ENCODE measurements at places on chromosomes 2 and 18.

DNA sequence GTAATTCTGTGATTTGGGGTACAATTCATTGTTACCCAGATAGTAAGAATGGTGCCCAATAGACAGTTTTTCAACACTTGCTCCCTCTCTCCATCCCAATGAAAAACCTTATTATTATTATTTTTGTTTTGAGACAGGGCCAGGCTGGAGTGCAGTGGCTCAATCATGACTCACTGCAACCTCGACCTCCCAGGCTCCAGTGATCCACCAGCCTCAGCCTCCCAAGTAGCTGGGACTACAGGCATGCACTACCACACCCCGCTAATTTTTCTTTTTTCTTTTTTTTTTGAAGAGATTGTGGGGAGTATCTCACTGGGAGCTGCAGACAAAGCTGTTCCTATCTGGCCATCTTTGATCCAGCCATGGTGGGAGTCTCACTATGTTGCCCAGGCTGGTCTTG, 7.2 kb downstream of the TGFA start:
- DNase-seq, result no peak

GRCh38 chr2:150391779-150392178, 95.7 kb downstream of the RND3 start:
- no peak for DNase-seq

DNA sequence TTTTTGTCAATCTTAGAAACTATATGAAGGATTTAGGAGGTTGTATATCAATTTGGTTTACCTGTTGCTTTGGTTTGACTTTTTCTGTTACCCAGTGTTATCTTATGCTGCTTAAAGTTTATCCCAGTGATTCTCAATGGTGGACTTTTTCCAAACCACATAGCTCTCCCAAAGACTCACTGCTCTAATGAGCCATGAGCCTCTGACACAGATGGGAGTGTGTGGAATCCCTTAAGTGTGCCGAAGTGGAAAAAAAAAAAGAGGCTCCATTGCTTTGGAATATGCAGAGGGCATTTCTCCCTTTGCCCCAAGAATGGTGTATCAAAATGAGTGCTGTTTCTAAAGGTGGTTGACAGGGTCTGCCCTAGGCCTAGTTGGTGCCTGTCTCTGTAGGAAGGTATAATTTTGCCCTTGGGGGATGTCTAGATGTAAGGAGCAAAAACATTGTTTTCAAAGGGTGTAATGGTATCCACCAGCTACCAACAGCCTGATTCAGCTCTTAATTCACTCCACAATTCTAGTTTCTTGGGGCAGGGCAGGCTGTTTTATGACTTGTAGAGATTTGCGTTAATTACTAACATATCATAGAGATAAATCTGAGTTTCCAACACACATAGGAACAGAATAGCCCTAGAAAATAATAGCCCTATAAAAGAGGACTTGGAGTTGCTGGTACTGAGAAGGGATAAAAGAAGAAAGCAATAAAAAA, 64.3 kb upstream of the CYP26B1 start:
- no peak for DNase-seq

DNA sequence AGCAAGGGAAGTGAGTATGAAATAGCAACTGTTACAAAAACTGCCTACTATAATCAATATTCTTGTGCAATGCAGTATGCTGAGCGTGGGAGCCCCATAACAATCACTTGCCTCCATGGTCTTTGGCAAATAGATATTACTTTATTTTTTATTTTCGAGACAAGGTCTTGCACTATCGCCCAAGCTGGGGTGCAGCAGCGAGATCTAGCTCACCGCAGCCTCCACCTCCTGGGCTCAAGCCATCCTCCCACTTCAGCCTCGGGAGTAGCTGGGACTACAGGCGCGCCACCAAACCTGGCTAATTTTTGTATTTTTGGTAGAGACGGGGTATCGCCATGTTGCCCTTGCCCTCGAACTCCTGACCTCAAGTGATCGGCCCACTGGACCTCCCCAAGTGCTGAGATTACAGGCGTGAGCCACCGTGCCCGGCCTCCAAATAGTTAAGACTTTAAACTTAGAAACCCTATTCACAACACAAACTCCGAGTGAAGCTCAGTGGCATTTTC, 1.2 kb upstream of the CCNT2 start:
- no peak for DNase-seq

DNA sequence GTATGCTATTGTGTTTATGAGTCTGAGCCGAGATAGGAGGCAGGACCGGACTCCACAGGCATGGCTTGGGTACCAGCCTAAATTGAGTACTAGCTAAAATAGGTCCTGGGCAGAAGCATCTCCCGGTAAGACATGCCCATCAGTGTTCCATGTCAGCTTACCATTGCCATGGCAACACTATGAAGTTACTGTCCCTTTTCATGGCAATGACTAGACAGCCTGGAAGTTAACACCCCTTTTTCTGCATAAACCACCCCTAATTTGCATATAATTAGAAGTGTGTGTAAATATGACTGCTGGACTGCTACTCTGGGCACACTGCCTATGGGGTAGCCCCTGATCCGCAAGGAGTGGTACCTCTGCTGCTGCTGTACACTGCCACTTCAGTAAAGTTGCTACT, 1005.1 kb upstream of the FAM98A start:
- DNase-seq, result no peak

GRCh38 chr2:193868833-193869232, 1674.1 kb upstream of the TMEFF2 start:
- DNase-seq, result no peak

- DNase-seq, result no peak
Observed at GRCh38 chr18:27430595-27430994, 245.5 kb upstream of the CHST9 start.

All from activated CD8-positive, alpha-beta memory T cell treated with anti-CD3 and anti-CD28 coated beads for 4 hours (primary cell).